ENCODE measurements at places on chromosomes 6 and 20.

GRCh38 chr20:10185741-10186558 is 32.7 kb upstream of the SNAP25 start:
- DNase-seq: peak; percentile 84

GRCh38 chr6:170522565-170523183 is 30.4 kb downstream of the PSMB1 start:
- peak; percentile 8 for DNase-seq

- DNase-seq: peak; percentile 72
Observed at GRCh38 chr6:169789944-169790927, 38.8 kb downstream of the ERMARD start.

- DNase-seq: no peak
Observed at GRCh38 chr6:160791459-160791858, 89.4 kb downstream of the PLG start.

- no peak for DNase-seq
Observed at GRCh38 chr6:5090603-5091002, 5.5 kb downstream of the PPP1R3G start.

- peak; percentile 54 for DNase-seq
Observed at GRCh38 chr6:56314683-56315523, 67.5 kb upstream of the COL21A1 start.

DNA sequence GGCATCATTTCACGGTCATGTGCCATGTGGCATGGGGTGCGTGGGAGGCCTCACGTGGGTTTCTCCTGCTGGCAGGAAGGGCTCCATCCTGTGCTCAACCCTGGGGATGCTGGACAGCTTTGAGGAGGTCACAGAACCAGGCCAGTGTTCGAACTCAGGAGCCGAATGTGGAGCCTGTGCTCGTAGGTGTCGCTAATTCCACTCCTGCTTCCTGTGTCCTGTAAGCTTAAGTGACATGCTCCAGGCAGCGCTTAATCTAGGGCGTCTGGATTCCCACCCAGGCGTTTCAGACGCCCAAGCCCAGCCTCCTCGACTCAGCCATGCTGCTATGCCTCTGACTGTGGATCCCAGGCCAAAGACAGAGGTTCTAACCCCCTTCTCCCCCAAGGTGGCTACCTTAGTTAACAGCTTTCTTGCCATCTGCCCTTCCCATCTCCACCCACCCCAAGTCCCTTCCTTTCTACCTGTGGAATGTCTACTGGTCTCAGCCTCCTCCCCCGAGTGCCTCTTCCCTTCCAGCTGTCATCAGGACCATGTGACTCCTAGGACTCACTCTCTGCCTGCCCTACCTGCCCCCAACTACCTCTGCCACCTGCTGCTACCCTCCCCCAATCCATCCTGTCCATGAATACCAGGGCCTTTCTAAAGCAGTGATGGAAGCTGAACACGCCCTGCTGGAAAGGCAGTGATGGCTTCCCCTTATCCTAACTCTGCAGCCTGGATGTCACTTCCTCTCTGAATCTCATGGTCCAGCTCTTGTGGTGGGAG is 255.1 kb downstream of the CDH26 start:
- DNase-seq: no peak
